ELF-1 (cell line): ENCODE measurements at places on chromosomes 4 and X.

DNA sequence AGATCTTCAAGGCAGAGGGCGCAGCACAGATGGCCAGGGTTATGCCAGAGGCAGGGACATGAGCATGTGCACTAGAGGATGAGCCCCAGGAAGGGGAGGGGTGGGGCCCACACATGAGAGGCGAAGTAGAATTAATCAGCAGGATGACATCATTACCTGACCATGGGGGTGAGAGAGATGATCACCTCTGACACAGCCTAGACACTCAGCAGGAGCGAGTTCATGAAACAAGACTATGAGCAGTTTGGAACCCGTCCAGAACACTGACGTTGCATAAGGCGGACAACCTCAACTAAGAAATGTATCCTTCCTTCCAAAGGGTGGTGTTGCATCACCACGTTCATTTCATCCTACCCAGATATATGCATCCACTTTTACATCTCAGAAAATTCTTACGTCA lies 446.7 kb upstream of the TENM3 start:
- DNase-seq, result no peak

DNA sequence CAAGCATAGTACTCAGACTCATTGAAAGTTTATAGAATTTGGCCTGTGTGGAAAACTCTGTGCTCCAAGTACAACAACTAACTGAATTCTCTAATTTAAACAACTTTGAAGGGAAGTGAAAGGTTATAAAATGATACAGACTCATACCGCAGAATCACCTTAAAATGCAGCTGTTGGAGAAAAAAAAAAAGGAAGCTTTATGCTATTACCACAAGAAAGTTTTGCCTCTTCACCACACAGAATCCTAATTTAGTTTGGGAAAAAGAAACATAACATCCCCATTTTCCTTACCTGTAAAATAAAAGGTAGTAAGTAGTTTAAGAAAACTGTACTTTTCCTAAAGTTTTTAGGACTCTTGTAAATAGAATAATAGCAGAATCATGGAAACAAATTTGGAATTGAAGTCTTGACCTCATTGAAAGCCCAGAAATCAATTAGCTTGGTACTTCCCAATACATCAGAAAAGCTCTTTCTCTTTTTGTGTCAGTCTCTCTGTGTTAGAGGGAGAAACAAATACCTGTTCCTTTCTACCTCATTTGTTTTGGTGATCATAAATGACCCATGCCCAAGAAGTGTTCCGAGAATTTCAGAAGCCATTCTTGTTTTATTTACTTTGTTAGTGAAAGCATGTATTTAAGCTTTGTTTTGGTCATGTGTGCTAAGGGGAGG lies 78.8 kb downstream of the NFKB1 start:
- DNase-seq, result no peak

- no peak for DNase-seq
Observed at GRCh38 chrX:115390078-115390477, 100.6 kb downstream of the LUZP4 start.

GRCh38 chr4:150679765-150680343 lies 97.9 kb downstream of the MAB21L2 start:
- DNase-seq, result no peak

GRCh38 chrX:103405009-103405333 lies 28.6 kb downstream of the BEX3 start:
- no peak for DNase-seq

DNA sequence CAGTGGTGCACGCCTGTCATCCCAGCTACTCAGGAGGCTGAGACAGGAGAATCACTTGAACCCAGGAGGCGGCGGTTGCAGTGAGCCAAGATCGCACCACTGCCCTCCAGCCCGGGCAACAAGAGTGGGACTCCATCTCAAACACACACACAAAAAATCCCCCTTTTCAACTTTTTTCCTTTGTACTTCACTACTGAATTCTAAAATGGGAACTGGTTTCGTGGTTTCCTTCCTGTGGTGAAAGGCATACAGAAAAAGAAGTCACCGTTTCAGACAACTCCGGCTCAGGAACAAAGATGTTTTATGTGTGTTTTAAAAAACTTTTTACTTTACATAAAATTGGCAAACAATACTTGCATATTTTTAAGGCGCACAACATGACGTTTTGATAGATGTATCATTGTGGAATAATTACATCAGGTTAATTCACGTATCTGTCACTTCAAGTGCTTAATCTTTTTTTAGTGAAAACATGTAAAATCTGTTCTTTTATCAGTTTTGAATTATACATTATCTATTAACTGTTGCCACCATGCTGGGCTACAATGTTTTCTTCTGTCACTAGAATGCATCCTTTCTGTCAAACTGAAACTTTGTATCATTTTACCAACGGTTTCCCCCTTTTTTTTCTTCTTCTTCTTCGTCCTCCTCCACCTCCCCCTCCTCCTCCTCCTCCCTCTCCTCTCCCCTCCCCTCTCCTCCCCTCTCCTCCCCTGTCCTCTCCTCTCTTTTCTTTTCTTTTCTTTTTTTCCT lies 186.0 kb downstream of the CRLF2 start:
- DNase-seq, result no peak

DNA sequence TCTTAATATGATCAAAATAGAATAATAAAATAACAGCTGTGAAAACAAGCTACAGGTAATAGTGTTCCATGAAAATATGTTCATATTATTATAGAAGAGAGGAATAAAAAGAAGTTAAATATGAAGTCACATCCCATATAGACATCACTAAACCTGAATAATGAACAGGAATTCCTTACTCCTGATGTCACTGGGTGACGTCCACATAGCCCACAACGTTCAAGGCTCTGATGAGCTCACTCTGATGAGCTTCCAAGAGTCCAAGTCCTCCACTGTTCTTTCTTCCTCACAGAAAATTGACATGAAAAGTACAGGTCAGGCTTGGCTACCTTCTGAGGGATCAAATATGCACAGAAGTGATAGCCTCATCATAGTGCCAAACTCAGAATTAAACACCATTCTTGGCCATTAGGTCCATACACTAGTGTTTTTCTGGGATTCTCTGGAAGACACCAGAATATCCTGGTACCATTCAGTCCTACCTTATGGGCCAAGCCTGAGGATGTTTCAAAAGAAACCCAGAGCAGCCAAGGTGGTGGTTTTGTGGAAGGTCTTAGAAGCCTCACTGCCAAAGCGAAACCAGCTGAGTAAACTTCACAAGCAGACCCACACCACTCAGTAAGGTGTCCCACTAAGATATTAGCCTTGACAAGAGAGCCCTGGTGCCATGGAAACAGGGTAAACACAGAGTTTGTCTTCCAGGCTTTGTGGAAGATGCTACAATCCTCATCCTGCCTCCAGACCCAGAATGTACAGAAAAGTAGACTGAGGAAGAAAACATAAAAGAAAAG lies 138.4 kb upstream of the HHIP start:
- DNase-seq, result no peak

GRCh38 chr4:3321295-3321889 lies 28.6 kb downstream of the RGS12 start:
- DNase-seq, result no peak

- DNase-seq, result no peak
Observed at GRCh38 chrX:109533005-109533404, 3.6 kb upstream of the NXT2 start.

DNA sequence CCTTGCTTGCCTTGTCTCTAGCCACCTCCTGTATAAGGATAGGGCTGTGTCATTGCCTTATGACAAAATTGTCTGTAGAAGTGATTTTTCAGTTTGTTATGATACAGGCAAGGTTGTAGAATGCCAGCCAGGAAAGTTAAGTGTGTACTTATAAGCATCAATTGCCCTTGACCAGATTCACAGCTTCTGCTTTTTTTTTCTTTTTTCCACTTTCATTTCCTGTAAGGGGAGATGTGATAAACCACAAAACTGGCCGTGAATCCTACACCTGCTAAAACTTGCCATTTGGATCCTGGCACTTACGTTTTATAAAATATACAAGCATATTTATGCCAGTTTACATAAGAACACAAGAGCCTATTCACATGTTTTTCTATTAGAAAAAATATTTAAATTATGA lies 35.0 kb upstream of the BMPR1B start:
- no peak for DNase-seq

DNA sequence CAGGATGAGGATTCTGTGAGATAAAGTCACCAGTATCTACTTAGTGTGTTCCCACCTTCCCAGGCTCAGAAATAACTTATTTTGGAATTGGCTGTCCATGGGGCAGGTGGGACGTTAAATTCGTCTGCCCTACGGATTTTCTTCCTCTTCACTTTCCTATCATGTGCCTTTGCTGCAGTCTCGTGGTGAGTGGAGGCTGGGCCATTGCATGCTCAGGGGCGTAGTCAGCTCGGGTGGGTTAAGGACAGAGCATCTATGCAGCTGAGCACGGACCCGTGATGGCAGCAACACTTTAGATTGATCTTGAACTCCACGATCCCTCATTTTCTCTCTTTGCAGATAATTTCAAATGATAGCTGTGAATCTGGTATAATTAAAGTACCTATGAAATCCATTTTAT lies 51.5 kb downstream of the CLDN22 start:
- DNase-seq, result no peak

GRCh38 chr4:38715050-38715449 lies 51.1 kb downstream of the KLF3 start:
- DNase-seq, result no peak

GRCh38 chr4:41177016-41177415 lies 37.3 kb downstream of the APBB2 start:
- DNase-seq, result no peak

GRCh38 chrX:15931362-15931761 lies 76.7 kb upstream of the AP1S2 start:
- DNase-seq, result no peak

GRCh38 chr4:152154433-152154832 lies 381.5 kb downstream of the FBXW7 start:
- no peak for DNase-seq

- no peak for DNase-seq
Observed at GRCh38 chr4:145552181-145552822, 66.9 kb upstream of the MMAA start.

GRCh38 chr4:186767794-186768193 lies 44.1 kb upstream of the FAT1 start:
- no peak for DNase-seq

- DNase-seq, result no peak
Observed at GRCh38 chr4:106058921-106059320, 163.7 kb downstream of the NPNT start.

DNA sequence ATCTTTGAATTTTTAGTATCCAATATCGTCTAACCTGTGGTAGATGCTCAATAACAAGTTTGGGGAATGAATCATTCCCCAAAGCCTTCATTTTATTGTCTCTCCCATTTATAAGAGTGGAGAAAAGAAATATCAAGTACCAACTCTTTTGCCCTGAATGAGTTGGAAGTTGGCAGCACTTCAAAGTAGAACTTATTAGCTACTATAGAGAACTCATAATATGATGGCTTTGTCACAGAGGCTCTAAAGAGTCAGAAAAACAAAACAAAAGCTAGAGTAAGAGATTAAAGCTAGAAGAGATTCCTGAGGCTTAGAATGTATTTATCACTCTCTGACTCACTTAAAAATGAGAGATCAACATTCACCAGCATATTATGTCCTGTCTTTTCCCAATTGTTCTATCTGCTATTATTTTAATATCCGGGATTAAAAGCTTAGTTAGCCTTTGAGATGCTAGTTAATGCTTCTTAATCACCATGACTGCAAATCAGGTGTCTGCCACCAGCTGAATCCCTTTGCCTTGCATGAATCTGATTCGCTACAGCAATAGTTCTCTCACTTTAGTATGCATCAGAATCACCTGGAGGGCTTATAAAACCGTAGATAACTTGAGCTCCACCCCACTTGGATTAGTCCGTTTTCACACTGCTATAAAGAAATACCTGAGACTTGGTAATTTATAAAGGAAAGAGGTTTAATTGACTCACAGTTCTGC lies 77.9 kb downstream of the PALLD start:
- DNase-seq, result no peak

GRCh38 chr4:74314329-74314728 lies 6.1 kb downstream of the EPGN start:
- DNase-seq, result no peak

- DNase-seq, result peak; percentile 3
Observed at GRCh38 chr4:79181190-79181589, 144.7 kb downstream of the NAA11 start.

DNA sequence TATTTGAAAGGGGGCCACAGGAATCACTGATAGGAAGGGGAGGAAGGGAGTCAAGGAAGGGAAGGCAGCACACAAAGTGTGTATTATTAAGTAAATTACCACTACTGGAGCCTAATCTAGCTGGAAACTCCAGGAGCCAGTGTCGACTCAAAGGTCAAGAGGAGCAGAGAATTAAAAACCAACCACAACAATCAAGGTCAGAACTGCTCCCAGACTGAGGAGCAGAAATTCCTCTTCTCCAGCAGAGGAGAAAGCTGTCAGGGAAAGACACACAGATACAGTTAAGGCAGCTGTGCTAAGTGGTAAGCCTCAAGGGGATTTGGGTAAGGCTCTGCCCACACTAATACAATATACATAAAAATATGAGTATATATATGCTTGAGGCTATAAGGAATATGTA lies 87.5 kb upstream of the PTPN13 start:
- DNase-seq, result no peak

DNA sequence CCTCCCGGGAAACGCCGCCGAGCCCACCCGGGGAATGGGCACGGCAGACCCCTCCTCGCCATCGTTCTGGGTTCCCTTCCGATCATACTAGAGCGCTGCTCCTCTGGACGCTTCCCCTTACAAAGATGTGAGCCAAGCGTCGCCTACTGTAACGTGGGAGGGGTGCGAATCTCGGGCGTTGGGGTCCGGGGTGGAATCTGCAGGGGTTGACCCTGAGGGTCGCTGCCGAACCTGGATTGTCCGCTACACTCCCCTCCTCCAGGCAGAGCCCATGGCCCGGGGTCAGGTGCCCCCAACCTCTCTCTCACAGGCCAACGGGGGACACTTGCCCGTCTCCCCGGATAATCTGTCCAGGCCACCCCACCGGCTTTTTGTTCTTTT lies 13.8 kb downstream of the BCOR start:
- DNase-seq, result no peak

GRCh38 chrX:48761674-48762471 lies at the start of gene GLOD5:
Gene GLOD5 (plus strand): TSS chrX:48761747. CDS start chrX:48761791, 44 bp downstream.
- DNase-seq, result peak; percentile 87

- no peak for DNase-seq
Observed at GRCh38 chr4:145564540-145564939, 54.6 kb upstream of the MMAA start.

DNA sequence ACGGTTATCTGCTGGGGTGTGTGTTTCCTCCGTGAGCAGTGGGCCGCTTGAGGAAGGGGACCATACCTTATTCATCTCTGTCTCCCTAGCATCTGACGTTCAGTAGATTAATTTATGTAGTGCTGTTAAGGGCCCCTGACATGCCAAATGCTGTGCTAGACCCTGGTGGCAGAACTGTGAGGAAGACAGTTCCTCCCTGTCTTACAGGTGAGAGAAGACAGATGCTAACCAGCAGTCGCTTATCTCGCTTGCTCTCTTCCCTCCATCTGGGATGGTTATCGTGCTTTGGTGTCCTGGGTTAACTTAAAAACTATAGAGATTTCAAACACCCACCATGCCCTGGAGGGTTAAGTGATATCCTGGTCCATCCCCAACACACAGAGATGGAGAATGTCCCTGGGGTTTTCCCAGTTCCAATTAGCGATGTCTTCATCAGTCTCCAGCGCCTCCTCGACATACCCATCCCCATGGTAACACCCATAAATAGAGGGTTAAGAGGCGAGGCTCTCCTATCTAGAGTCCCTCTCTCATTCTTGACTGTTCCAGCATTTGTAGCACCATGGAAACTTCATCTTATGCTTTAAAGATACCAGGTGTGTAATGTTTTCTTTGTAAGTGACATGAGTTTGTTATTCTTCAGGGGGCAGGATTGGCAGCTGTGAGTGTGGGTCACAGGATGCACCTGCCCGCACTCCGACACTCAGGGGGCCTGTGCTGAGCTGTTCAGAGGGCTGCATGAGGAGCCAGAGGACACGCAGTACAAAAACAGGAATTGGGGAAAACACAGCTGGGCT lies 135.2 kb downstream of the STK32B start:
- DNase-seq, result no peak
